ENCODE measurements at places on chromosomes 4 and X. TPM values are rescaled to one million over a fixed set of nuclear protein-coding genes. Genes with fewer than 3 reads are reported as not detected.

DNA sequence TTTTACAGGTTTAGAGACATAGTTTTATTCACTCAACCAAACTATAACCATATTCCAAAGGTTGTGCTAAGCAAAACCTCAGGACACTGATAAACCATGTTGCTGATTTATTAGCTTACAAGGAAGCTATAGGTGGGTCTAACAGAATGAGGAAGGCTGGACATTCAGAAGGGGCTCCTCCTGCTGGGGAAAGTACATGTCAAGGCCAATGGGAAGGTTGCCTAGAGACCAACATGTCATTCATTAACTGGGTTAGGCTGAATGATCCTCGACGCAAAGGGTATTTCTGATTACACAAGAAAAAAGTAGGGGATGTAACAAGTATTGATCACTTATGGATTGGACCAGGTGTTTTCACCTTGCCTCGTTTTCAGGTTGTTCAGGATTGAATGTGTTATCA lies 30.3 kb downstream of the SLC10A6 start:
- no peaks in the 10 kb centered on the region for H3K36me3 ChIP-seq
- H3K27me3 ChIP-seq, result no peaks in the 10 kb centered on the region
- no peak for DNase-seq

WDR1 gene
- 295 TPM for total RNA-seq

DNA sequence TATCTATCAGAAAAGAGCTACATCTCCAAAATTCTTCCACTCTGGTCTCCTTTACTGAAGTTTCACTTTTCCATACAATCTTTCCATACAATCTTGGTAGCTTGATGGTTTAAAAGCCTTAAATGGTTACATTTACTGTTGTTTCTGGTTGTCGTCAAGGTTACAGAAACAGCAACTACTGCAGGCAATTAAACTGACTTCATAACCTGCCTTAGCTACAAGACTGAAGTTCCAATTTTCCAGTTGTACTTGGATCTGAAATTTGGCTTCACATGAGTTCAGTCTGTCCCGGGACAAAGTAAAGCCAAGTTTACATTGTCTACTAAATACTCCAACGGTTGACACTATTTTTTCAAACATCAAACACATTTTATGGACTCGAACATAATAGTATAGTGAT lies 326.4 kb downstream of the ANKRD50 start:
- no peaks in the 10 kb centered on the region for H3K4me1 ChIP-seq
- no peaks in the 10 kb centered on the region for H3K27me3 ChIP-seq
- H3K27ac ChIP-seq, result no peak overlapping the region
- H3K36me3 ChIP-seq, result no peaks in the 10 kb centered on the region

DNA sequence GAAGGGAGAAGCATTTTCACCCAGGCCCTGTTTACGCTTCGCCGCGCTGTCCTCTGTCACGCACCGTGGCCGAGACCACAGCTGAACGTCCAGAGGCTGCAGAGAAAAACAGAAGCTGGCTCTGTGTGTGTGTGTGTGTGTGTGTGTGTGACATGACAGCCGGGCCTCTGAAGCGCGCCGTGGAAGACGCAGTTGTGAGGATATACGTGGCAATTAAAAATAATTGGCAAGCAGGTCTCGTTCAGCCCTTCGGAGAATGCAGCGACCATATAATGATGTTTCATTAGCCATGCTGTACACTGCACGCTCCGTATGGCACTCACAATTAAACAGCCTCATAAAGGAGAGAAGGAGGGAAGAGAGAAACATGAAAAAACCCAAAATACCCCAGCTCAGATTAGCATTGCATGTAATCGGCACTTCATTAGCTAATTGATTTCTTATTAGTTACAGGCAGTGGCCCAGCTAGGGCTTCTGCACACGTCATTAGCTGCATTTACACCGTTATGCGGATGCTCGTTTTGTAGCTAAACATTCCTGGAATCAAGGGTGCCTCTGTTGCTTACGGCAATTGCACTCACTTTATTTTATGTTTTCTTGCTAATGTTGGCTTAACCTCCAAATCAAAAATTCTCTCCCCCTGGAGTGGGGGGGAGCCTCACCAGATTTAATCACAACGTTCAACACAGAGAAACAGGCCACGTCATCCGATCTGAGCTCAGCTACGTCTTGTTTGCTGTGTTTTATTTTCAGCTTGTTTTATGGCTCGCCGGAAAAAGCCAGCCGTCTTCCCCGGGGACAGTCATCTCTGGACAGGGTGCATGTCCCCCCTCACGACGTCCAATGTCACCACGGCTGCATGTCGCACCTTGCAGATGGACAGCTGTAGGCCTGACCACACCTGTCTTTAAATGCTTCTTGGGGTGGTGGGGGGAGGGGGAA lies 74.6 kb upstream of the SHOX start:
- H3K4me3 ChIP-seq, result no peak overlapping the region
- no peak overlapping the region for H3K27ac ChIP-seq
- no peak for DNase-seq
- H3K36me3 ChIP-seq, result no peaks in the 10 kb centered on the region
- H3K4me1 ChIP-seq, result no peaks in the 10 kb centered on the region
- no peaks in the 10 kb centered on the region for H3K27me3 ChIP-seq

DNA sequence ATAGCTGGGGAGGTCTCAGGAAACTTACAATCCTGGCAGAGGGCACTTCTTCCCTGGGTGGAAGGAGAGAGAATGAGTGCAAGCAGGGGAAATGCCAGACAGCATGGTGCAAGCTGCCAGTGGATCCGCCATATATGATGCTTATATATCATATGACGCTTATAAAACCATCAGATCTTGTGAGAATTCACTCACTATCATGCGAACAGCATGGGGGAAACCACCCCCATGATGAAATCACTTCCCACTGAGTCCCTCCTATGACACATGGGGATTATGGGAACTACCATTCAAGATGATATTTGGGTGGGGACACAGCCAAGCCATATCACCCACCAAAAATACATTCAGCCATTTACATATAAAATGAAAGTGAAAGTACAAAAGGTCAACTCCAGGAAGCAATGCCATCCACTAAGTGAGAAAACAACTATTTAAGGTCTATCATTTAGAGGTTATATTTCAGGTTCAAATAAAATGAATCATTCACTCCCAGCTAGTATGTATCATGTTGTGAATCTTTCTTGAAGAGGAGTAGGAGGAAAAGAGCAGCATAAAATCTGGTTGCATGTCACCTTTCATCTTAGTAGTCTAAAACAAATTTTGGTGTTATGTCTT lies 20.3 kb upstream of the DYNLT3 start:
- H3K36me3 ChIP-seq, result no peaks in the 10 kb centered on the region
- no peak for DNase-seq
- H3K27me3 ChIP-seq, result no peaks in the 10 kb centered on the region
- H3K27ac ChIP-seq, result no peak overlapping the region

GRCh38 chrX:12947545-12948235 lies 27.2 kb upstream of the TMSB4X start:
- H3K4me1 ChIP-seq, result peaks cover 56% of the 10 kb centered on the region
- DNase-seq, result no peak
- no peaks in the 10 kb centered on the region for H3K36me3 ChIP-seq
- H3K27ac ChIP-seq, result peak overlapping the region; percentile 84
- no peak overlapping the region for H3K4me3 ChIP-seq
- H3K27me3 ChIP-seq, result no peaks in the 10 kb centered on the region

SLC34A2 gene
- not detected for total RNA-seq

DNA sequence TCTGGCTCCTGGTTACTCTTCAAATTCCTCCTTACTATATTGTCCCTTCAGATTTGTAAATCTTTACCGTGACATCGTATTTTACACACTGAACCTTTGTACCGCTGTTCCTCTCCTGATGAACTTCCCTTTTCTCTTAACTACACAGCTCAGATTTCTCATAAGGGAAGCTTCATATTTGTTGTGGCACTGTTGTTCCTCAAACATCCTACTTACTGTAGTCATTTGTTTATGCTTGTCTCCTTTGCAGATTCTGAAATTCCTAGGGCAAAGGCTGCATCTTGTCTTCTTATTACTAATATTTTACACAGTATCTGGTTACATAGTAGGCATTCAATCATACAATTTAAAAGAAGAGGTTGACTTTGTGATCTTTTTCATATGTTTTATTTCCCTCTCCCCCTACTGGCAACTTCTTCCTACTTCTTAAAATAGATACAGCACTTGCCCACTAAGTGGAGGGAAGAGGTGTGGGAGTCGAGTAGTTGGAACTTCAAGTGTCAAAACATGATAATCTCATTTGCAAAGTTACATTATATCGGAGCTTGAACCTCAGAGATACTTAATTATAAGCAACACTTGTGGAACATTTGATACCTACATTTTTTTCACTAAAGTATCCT lies 50.0 kb downstream of the TET2 start:
- no peak overlapping the region for H3K27ac ChIP-seq
- no peak overlapping the region for H3K4me3 ChIP-seq
- H3K4me1 ChIP-seq, result peaks cover 2% of the 10 kb centered on the region
- DNase-seq, result no peak
- no peaks in the 10 kb centered on the region for H3K36me3 ChIP-seq

UBQLN2 gene
- total RNA-seq, result 62.6 TPM

DNA sequence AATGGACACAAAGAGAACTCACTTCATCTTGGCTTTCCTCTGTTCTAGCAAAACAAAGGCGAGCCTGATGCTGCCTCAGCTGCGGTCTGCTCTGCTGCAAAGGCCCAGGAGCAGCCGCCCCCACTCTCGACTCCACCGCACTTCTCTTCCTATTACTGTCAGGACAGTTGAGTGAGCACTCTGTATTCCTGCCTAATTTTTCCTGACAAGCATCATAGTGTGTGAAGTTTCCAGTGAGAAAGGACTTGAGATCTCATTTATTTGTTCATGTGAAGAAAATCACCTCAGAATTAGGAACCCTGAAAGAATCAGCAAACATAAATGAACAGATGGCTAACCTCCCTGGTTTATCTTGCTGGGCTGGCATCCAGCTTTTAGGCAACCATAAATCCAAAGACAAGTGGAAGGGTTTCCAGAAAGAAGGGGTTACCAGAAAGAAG lies 15.6 kb downstream of the SCARB2 start:
- H3K4me3 ChIP-seq, result no peak overlapping the region
- no peaks in the 10 kb centered on the region for H3K27me3 ChIP-seq
- H3K36me3 ChIP-seq, result peaks cover 15% of the 10 kb centered on the region
- H3K27ac ChIP-seq, result no peak overlapping the region
- DNase-seq, result no peak

DNA sequence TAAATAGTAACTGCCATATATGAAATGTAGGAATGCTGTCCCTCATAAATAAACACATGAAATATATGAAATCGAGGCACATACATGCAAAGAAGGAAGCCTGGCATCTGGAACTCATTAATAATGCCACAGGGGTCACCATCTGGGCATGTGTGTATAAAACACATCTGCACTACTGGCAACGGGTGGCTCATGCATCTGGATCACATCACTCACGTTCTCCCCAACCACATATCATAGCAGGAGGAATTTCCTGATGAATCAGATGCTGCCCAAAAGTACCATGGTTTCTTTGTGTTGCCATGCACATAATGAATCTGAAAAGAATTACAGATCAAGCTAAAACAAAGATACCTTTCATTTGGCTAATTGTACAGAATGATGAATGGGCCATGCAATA lies 28.6 kb downstream of the RNF175 start:
- no peaks in the 10 kb centered on the region for H3K36me3 ChIP-seq
- DNase-seq, result no peak
- no peak overlapping the region for H3K27ac ChIP-seq
- H3K4me3 ChIP-seq, result no peak overlapping the region
- H3K4me1 ChIP-seq, result no peaks in the 10 kb centered on the region

DNA sequence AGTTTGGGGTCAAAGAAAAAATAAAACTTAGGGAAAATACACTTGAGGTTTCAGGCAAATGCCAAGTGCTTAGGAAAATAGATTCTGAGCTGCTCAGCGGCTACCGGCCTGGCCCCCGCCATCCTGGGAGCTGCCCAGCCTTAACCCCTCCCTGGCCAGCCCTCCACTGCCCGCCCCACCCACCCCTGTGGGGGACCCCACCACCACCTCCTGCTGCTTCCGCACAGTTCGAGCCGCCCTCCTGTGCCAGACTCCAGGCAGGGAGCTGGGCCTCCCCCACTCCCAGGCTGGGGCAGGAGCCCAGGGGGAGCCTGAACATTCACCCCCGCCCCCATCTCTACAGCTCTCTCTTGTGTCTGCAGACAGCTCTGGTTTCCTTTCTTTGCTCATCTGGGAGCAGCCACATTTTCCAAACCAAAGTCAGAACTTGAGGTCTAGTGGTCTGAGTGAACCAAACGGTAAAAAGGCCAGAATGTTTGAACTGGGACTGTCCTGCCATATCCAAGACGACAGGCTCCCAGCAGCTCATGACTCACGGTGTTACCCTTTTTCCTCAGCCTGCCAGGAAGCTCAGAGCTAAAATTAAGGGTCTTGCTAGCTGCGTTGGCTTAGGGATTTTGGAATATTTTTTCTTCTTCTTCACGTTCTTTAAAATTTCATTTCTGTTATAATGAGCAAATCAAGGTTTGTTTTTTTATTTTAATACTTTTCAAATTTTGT lies 4.7 kb upstream of the FGFR3 start:
- no peaks in the 10 kb centered on the region for H3K27me3 ChIP-seq
- DNase-seq, result no peak
- H3K4me1 ChIP-seq, result no peaks in the 10 kb centered on the region
- H3K4me3 ChIP-seq, result no peak overlapping the region
- no peak overlapping the region for H3K27ac ChIP-seq
- no peaks in the 10 kb centered on the region for H3K36me3 ChIP-seq

MID1 gene
- not detected for total RNA-seq

- H3K4me3 ChIP-seq, result no peak overlapping the region
- no peaks in the 10 kb centered on the region for H3K27me3 ChIP-seq
- H3K4me1 ChIP-seq, result no peaks in the 10 kb centered on the region
- H3K27ac ChIP-seq, result no peak overlapping the region
- DNase-seq, result no peak
These were observed 104.4 kb downstream of the ADRA2C start for GRCh38 chr4:3870567-3870962.

DNA sequence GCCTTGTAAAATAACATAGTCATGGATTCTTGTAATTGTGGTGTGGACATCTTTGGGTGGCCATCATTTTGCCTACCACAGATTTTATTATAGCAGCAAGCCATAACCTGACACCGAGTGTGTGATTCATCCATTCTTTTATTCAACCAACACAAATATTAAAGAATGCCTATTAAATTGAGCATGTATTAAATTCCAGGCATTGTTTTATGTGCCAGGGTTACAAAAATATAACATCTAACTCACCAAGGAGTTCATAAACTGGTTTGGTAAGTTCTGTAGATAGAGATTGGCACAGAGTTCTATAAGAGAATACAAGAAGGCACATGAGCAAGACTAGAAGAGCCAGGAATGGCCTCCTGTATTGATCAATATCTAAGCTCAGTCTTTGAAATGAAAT lies 18.0 kb downstream of the NBDY start:
- no peak overlapping the region for H3K27ac ChIP-seq
- H3K4me3 ChIP-seq, result no peak overlapping the region
- H3K27me3 ChIP-seq, result no peaks in the 10 kb centered on the region
- peaks cover 4% of the 10 kb centered on the region for H3K4me1 ChIP-seq
- no peak for DNase-seq
- H3K36me3 ChIP-seq, result no peaks in the 10 kb centered on the region

AKAP14 gene
- not detected for total RNA-seq

- no peaks in the 10 kb centered on the region for H3K4me1 ChIP-seq
- H3K4me3 ChIP-seq, result no peak within 1 kb of the TSS
- no peak within 1 kb of the TSS for H3K27ac ChIP-seq
- no peaks in the 10 kb centered on the region for H3K36me3 ChIP-seq
- no peak for DNase-seq
These were observed at the start of gene TMPRSS11E for GRCh38 chr4:68447201-68447600. Gene TMPRSS11E, plus strand, starts transcription at chr4:68447463. Its CDS starts 50 bp downstream, at chr4:68447513.

GRCh38 chrX:39152106-39152649 lies 350.9 kb downstream of the MID1IP1 start:
- H3K4me3 ChIP-seq, result no peak overlapping the region
- no peak for DNase-seq
- H3K27ac ChIP-seq, result no peak overlapping the region

- H3K27ac ChIP-seq, result no peak overlapping the region
- no peak overlapping the region for H3K4me3 ChIP-seq
- no peak for DNase-seq
- no peaks in the 10 kb centered on the region for H3K27me3 ChIP-seq
- peaks cover 18% of the 10 kb centered on the region for H3K36me3 ChIP-seq
These were observed 34.5 kb downstream of the PIGG start for GRCh38 chr4:533318-534100.

AWAT2 gene
- not detected for total RNA-seq

Data from CD4-positive, alpha-beta memory T cell (primary cell).